ENCODE measurements at places on chromosomes 3 and 15. TPM values are rescaled to one million over a fixed set of nuclear protein-coding genes. Genes with fewer than 3 reads are reported as not detected.

STRIT1 gene
- 1.2 TPM for total RNA-seq

- DNase-seq = no peak
These were observed 50.0 kb upstream of the PSMD6 start for GRCh38 chr3:64073158-64073761.

DNA sequence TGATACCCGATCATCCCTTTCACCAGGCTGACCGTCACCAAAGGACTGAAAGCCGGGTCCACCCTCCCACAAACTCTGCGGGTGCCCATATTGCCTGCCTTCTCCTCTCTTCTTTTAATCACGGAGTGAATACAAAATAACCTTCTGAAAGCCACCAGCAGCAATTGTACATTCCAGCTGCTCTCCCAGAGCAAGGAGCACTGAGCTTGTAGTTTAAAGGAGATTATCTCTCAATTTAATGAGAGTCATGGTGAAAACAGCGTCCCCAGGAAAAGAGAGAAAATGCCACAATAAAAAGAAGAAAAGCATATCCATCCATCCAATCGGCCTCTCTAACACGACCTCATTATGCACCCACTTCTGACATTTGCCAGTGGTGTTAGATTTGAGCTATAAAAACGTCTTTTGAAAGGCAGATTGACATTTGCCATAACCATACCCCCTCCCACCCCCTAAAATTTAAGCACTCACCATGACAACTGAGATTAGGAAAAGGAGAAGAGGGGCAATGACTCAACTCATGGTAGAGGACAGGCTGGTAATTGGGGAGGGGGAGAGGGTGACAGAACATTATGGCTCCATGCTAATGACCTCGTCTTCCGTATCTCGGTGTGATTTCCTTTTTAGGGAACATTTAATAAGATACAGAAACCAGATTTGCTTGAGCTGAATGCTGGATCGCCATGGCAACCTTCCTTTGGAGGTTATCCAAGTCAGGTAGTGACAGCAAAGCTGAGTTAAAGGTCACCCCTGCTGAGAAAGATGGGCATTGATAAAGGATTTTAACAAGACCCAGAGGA lies 106.2 kb downstream of the ST8SIA2 start:
- DNase-seq = no peak

GPR156 gene
- not detected for total RNA-seq

EPB42 gene
- not detected for total RNA-seq

ACKR4 gene
- 2.0 TPM for total RNA-seq

- no peak for DNase-seq
These were observed 243.2 kb downstream of the ROBO2 start for GRCh38 chr3:77283108-77283507.

- DNase-seq = no peak
These were observed 248.5 kb upstream of the TGFBR2 start for GRCh38 chr3:30357897-30358296.

GRCh38 chr3:81465510-81466200 lies 295.8 kb downstream of the GBE1 start:
- no peak for DNase-seq

GRCh38 chr3:104878395-104878794 lies 488.3 kb upstream of the ALCAM start:
- no peak for DNase-seq

TMEM207 gene
- not detected for total RNA-seq

DNA sequence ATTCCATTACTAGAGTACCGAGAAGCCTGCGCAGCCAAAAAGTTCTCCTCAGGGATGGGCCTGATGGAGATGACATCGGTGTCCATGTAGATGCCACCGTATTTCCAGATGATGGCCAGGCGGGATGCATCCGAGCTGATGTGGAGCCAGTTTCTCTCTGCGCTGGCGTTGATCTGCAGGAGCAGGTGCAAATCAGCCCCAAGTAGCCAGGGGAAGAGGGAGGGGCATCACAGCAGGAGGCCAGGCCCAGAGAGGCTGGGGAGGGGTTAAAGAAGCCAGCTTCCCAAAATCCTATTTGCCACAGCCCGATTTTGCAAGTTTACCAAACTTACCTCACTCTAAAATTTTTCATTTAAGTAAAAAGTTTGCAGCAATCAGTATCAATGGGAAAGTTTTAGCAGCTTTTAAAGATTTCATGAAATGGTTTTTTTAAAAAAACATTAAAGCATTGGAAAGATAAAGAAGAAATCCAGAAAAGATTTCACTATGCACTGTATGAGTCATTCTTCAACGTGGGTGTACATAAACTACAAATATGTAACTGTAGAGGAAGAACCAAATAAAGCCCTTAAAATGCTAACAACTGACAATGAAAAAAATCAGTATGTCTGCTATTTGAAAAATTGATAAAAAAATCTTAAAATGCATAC lies 7.4 kb downstream of the A4GNT start:
- no peak for DNase-seq

DNA sequence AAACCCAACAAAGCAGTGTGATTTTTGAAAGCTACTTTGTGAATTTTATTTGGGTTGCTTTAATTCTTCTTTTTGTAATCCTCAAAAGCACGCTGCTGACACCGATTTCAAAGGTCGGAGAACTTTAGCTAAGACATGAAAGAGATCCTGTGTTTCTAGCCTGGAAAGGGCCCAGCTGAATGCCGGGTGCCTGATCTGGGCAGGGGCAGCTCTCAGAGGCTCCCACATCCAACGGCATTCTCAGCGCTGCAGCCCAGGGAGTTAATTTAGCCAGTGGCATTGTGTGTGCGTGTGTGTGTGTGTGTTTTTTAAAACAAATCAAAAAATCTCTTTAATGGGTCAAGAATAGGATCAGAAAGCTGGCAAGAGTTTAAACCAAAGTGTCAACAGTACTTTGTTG lies 6.6 kb downstream of the RBP1 start:
- no peak for DNase-seq

- DNase-seq = no peak
These were observed 3.4 kb downstream of the DUOXA2 start for GRCh38 chr15:45117308-45118130.

GPR160 gene
- total RNA-seq = 2.4 TPM

- peak; percentile 47 for DNase-seq
These were observed 1.3 kb downstream of the ZNF710 start for GRCh38 chr15:90002428-90002844.

RTP3 gene
- total RNA-seq = not detected

DNA sequence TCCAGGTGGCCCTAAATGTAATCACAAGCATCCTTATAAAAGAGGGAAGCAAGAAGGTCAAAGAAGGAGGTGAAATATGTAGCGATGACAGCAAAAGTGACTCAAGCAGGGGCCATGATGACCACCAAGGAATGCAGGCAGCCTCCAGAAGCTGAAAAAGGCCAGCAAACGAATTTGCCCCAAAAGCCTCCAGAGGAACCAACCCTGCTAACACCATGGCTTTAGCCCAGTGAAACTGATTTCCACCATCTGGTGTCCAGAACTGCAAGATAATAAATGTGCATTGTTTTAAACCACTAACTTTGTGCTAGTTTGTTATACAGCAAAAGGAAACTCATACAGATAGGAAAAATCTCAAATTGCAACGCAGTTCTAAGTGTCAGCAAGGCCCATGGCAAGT lies 23.0 kb upstream of the RBSN start:
- no peak for DNase-seq

- no peak for DNase-seq
These were observed 76.0 kb downstream of the P2RY1 start for GRCh38 chr3:152910966-152911365.

CIP2A gene
- 1.2 TPM for total RNA-seq

- no peak for DNase-seq
These were observed 224.6 kb downstream of the NLGN1 start for GRCh38 chr3:173622166-173622565.

GOLGA8G gene
- not detected for total RNA-seq

DNA sequence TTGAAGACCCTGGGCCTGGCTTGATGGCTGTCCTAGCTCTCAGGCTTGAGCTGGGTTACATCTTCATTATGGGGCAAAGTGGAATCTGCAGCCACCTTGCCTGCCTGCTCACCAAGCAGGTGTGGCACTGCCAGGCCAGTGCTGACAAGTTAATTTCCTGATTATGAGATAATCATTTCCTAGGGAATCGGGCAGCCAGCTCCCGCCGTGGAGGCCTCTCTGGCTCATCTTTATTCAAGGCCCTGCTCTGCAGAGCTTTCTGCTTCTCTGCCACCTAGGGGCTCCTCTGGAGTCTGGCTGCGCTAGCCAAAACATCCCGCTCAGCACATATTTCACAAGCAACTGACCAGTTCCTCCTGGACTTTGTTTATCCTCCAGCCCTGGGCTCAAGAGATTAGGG lies 9.9 kb downstream of the LOXL1 start:
- peak; percentile 27 for DNase-seq

DNA sequence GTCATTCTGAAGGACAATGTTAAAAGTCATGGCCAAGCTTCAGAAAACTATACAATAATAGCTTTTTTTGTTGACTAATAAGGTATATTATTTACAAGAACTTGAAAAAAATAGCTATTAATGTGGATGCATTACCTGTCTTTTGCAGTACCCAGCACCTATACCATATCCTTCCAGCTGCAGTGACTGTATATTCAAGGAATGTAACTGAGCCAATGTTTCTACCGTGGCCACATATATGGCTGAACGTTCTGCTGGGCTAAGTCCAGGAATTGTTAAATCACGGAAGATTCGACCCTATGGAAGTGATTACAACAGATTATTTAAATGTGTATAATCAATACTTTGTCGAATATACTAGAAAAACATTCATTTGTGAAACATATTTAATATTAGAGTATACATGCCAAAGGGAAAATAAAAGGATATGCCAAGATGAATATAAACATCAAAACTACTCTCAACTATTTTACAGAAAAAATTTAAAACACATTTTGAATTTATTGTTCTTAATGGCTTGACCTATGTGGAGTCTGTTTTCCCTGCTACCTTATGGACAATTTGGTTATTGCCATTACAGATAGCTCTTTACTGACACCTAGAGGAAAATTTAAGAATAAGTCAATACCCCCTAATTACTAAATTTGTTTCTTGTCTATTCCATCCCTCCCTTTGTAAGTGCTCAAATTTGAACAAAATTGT lies 17.6 kb downstream of the ACAD11 start:
- DNase-seq = no peak

GRCh38 chr3:27533718-27534573 lies 49.8 kb upstream of the SLC4A7 start:
- DNase-seq = peak; percentile 26

DNA sequence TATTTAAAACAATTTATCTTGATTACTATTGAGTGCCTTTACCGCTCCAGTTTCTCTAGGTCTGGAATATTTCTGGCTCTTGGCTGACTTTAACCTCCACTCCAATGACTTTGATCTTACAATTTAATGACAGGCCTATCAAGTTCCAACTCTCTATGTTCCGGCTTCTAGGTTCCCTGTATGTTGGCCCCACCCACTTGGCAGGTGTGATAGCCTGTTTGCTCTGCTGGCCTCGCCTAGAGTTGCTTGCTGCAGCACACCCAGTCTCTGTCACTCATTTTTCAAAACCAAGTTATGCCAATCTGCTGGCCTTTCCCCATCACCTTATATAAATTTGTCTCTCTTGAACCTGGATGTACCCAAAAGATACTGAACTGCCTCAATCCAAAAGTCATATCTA lies 428.0 kb downstream of the ROBO1 start:
- no peak for DNase-seq

CKMT1A gene
- not detected for total RNA-seq

PP2D1 gene
- not detected for total RNA-seq

DNA sequence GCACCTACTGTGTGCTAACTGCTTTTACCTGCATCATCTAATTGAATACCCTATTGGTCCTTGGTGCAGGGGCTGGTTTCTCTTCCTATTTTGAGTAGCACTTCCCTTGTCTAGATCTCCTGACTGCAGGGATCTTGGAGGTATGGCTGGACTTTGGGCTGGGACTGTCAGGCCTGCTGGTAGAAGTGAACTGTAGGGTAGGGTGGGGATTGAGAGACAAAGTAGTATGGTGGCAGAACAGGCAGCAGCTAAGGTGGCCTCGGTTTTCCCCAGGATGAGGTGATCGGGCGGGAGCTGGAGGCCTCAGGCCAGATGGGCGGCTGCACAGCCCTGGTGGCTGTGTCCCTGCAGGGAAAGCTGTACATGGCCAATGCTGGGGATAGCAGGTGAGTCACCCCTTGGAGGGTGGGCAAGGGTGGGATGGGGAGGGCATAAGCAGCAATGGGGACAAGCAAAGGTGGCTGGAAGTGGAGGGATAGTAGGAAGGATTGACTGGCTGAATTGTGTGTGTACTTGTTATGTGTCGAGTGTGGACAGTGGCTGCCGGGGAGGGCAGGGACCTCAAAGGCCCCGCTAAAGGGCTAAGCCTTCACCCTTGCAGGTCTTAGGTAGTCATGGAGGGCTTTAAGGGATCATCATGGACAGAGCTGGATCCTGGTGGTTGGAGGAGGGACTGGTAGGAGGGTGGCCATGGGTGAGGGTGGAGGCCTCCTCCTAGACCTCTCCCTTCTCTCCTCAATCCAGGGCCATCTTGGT lies 2.0 kb downstream of the PPM1M start:
- no peak for DNase-seq

- no peak for DNase-seq
These were observed 22.1 kb downstream of the CNTN3 start for GRCh38 chr3:74592359-74592758.

DNA sequence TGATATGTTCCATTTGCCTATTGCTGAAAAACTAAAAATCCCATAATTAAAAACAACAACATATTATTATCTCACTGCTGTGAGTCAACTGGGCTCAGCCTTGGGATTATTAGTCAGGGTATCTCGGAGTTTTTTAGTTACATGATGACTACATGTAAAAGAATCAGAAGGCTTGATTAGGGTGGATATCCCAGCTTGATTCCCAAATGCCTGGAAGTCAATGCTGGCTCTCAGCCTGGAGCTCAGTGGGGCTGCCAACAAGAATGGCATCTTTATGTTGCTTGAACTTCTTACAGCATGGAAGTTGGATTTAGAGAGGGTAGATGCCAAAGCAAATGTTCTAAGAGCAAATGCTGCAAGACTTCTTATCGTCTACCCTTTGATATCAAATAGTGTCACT lies 278.5 kb downstream of the PLOD2 start:
- no peak for DNase-seq
